ENCODE measurements at places on chromosomes 16 and 17.

- no peak for DNase-seq
Observed at GRCh38 chr16:66223176-66223780, 143.2 kb upstream of the CDH5 start.

GRCh38 chr16:27374804-27375425 lies 27.1 kb upstream of the IL21R start:
- DNase-seq = peak; percentile 30

DNA sequence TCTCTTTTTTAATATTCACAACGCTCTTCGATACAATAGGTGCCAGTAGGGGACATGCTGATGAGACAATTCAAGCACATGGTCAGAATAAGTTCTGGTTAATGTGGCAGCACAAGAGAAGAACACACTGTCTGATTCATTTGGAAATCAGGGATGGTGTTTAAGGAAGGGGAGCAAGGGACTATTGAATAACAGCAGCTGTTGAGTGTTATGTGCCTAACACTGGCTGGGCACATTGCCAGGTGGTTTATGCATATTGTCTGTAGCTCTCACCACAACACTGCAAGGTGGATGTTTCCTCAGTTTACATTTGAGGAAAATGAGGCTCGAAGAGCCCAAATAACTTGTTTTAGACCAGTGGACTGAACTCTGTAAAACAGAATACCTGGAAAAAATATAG lies 44.2 kb downstream of the LYRM9 start:
- DNase-seq = no peak

GRCh38 chr16:75288596-75289120 lies 37.2 kb upstream of the BCAR1 start:
- no peak for DNase-seq

- no peak for DNase-seq
Observed at GRCh38 chr16:17333229-17333628, 137.5 kb downstream of the XYLT1 start.
